ENCODE measurements at places on chromosomes 12 and 14.

DNA sequence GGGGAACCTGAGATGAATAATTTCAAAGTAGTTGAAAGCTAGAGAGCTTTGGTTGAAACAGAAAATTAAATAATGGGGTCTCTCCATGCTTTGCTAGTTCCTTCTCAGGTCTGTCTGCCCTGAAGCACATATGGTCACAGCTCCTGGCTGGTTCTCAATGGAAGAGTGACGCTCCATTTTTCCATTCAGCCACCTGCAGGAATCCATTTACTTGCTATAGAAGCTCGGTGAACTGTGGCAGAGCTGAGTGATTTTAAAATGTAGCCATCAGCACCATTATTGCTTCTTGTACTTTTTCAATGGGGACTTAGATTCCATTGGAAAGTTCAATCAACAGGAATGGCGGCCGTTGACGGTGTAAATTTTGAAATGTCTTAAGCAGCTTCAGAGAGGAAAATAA is 525.2 kb downstream of the GLT1D1 start:
- DNase-seq = no peak

- no peak for DNase-seq
These were observed 21.1 kb upstream of the FLRT2 start for GRCh38 chr14:85508863-85509262.

GRCh38 chr14:99524804-99525698 is 43.8 kb downstream of the CCNK start:
- no peak for DNase-seq

- no peak for DNase-seq
These were observed 21.3 kb downstream of the MLXIP start for GRCh38 chr12:122099856-122100255.

- no peak for DNase-seq
These were observed 5.2 kb downstream of the SMIM41 start for GRCh38 chr12:52084491-52085231.

DNA sequence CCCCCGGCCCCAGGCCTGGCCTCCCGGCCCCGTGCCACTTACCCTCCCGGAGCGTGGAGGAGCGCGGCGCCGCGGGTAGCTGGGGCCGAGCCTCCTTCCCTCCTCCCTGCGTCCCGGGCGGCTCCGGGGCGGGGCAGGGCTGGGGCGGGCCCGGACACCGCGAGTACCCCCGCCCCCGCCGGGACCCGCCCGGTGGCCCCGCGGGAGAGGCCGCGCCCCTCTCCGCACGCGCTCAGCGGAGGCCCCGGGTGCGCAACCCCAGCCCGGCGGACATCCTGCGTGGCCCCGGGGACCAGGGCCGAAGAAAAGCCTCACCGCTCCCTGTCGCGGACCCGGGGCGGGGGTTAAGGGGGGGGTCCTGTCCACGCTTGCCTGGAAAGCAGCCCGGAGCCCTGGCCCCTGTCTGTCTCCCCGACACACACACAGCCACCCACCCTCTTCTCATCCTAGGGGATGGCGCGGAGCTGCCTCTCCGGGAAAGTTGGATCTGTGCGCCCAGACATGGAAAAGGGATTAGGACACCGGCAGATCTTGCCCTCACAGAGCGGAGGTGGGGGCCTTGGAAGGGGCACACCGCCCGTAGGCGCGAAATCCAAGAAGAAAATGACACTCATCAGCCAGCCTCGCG is at the start of gene SYNE3:
TSS of gene SYNE3 (minus strand) at position 97 of the 628 bp plus-strand sequence. CDS start 40,829 bp downstream, outside the sequence.
- no peak for DNase-seq

- DNase-seq = no peak
These were observed 5.8 kb downstream of the EFS start for GRCh38 chr14:23359167-23359626.

GRCh38 chr12:9367201-9367600 is 159.0 kb upstream of the PZP start:
- DNase-seq = no peak
